ENCODE measurements at places on chromosomes 11 and 22.
A peak's percentile ranks its signal among the peaks of the same experiment; 100 is the strongest.

DNA sequence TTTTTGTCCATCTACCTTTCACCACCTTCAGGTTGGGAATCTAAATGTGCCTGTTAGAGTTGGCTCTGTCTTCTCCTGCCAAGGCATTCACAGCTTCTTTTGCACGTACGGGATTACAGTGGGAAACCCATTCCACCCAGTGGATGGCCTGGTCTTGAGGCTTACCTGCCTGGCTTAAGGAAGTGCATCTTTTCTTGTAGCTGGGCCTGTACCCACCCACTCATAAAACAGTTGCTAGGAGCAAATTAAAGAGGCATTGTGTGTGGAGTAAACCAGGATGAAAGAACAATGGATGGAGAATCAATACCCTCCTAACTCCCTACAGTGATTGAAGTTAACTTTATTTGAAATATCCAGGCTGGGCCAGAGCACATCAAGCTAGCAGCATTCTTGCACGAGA, 71.6 kb downstream of the TEAD1 start:
- DNase-seq, result no peak

DNA sequence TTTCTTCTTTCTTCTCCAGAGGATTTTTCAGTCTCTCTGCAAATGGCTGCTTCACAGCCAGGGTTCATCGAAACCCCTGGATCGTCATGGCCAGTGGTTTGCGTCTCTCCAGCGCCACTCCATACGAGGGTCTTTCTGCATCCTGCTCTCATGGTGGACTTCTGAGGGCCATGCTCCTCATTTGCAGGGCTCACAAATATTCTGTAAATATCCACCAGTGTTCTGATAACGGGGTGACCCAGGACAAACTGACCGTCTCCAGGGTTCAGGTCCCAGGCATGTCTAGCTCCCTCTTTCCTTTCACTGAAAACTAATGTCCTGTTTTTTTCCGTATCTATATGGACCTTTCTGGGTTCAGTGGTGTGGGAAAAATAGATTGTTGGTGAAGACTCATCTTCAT, 15.7 kb upstream of the VPREB1 start:
- DNase-seq, result no peak

- DNase-seq, result no peak
Measured at GRCh38 chr11:96136613-96137298, 206.2 kb downstream of the MAML2 start.

- peak; percentile 69 for DNase-seq
Measured at GRCh38 chr11:67272327-67273259, 6.3 kb downstream of the GRK2 start.

- no peak for DNase-seq
Measured at GRCh38 chr11:33324302-33324985, 67.3 kb downstream of the HIPK3 start.

GRCh38 chr11:14789879-14790484, 102.0 kb downstream of the CYP2R1 start:
- DNase-seq, result no peak

All from stimulated activated effector memory CD8-positive, alpha-beta T cell treated with anti-CD3 and anti-CD28 coated beads, Interleukin-12 subunit alpha, Interleukin-12 subunit beta, amount 100 ng/mL, for 72 hours (primary cell).